ENCODE measurements at places on chromosomes 4 and X.

- no peak for DNase-seq
Observed at GRCh38 chr4:105998171-105999063, 103.1 kb downstream of the NPNT start.

DNA sequence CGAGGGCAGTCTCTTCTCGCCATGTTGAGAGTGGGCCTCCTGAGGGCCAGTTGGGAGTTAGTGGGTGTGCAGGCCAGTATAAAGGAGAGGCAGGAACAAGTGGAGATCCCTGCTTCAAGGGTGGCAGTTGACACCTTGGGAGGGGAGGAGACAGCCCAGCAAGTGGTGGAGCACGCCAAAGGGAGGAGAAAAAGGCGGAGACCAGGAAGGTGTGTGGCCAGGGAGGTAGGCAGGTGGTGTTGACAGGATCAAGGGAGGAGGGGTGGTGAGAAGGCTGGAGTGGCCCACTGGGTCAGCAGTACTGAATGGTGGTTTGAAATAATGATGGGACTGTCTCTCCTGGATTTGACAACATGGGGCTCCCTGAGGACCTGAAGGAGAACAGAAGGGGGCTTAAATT is 32.6 kb downstream of the ZNF185 start:
- no peak for DNase-seq

- peak; percentile 90 for DNase-seq
Observed at GRCh38 chrX:96436105-96436504, 248.5 kb upstream of the DIAPH2 start.

DNA sequence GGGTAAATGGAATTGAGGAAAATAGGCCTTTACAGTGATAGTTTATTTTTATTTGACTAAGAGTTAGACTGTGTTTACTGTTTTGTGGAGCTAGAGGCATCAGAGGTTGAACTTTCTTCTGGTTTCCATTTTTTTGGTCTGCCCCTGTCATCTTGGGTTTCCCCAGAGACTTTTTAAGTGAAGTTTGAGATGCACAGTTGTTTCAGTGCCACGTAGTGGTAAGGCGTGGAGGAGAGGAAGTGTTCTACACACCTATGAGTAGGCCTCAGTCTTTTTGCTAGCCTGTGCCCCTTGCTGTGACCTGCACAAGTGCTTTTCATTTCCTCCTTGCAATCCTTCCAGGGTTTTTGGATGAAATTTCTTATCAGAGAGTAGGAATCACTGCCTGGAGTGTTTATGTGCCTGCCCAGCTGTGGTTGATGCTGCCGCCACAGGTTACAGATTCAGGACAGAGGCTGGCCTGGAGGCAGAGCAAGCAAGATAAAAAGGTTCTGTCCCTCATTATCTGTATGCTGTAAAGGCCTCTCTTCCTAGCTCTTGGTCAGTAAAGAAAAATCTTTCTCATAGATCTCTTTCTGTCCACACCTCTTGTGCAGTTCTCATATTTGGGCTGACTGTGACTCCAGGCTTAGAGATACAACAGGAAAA is 12.5 kb upstream of the HSFX4 start:
- no peak for DNase-seq

- no peak for DNase-seq
Observed at GRCh38 chrX:72478853-72479252, 93.8 kb downstream of the HDAC8 start.

GRCh38 chr4:91111556-91111955 is 984.4 kb downstream of the CCSER1 start:
- DNase-seq, result no peak

GRCh38 chr4:154018659-154019058 is 229.8 kb upstream of the SFRP2 start:
- DNase-seq, result no peak

Data from fibroblast of skin of back (primary cell).